HS-5 (cell line): ENCODE measurements at places on chromosomes 3 and 15.

- DNase-seq, result no peak
Measured at GRCh38 chr3:139439278-139439677, 37.0 kb downstream of the RBP2 start.

DNA sequence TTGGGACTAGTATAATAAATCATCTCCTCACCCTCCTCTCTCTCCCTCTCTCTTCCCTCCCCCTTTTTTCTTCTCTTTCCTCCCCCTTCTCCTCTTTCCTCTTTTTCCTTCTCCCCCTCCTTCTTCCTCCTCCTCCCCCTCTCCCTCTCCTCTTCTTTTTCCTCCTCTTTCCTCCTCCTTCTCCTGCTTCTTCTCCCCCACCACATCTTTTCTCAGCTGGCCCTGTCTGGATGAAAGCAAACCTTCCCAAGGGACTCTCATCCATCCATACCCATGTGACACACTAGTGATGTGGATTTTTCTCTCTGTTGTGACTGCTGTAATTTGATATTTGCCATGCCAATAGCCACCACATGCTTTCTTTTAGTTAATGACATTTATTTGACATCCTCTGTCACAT, 127.2 kb downstream of the EBLN2 start:
- no peak for DNase-seq

DNA sequence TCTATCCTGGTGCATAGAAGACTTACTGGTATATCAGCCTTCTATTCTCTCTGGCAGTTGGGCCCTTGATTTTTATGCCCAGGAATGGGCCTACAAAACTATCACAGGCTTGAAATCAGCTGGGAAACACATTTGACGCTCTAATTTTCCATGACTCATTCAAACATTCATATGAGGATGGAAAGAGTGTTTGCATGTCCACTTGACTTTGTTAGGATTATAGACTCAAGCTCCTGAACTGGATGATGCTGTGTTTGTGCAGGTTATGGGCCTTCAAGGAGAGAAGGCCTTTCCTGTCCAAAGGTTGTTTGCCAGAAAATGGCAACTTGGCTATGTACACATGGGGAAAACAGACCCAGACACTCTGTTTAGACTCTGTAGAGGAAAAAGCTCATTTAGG, 219.9 kb downstream of the GAP43 start:
- no peak for DNase-seq

DNA sequence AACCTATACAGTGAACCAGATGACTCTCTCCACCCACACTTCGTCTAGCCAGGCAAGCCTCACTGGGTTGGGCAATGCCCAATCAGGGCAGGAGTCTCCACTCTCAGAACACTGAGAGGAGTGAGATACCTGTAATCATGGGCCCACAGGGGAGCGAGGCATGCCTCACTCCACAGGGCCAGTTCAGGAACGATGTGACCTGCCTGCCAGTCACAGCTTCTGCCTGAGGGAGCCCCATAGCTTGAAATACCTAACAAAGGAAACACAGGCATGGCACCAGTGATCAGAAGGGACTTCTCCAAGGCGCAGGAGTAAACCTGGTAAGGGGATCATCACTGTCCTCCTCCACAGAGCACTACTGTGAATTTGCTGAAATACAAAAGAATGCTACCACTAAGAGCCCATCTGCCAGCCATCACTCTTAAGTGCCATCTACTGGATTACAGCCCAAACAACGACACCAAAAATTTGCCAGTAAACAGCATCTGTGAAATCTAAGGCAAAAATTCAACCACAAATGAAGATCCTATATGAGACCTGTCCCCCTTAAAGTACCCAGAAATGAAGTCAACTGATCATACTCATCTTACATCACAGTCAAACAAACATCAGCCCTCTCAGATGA, 689.9 kb upstream of the SEMA6D start:
- no peak for DNase-seq

DNA sequence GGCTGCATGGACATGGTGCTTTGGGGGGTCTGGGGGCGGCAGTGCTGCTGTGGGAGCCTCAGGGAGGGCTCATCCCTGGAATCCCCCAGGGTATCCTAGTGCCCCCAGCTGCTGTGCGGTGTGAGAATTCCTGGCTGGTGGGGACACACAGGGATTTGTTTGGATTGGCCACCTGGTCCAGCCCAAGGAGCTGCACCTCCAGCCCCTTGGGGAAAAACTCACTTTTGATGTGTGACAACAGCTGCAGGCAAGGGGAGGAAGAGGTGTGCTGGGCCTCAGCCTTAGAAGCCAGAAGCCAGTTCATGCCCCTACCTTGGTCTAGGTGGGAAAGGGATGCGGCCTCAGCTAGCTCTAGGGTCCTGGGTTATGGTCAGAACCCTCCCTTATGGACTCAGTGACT, 8.4 kb upstream of the COMMD4 start:
- no peak for DNase-seq

DNA sequence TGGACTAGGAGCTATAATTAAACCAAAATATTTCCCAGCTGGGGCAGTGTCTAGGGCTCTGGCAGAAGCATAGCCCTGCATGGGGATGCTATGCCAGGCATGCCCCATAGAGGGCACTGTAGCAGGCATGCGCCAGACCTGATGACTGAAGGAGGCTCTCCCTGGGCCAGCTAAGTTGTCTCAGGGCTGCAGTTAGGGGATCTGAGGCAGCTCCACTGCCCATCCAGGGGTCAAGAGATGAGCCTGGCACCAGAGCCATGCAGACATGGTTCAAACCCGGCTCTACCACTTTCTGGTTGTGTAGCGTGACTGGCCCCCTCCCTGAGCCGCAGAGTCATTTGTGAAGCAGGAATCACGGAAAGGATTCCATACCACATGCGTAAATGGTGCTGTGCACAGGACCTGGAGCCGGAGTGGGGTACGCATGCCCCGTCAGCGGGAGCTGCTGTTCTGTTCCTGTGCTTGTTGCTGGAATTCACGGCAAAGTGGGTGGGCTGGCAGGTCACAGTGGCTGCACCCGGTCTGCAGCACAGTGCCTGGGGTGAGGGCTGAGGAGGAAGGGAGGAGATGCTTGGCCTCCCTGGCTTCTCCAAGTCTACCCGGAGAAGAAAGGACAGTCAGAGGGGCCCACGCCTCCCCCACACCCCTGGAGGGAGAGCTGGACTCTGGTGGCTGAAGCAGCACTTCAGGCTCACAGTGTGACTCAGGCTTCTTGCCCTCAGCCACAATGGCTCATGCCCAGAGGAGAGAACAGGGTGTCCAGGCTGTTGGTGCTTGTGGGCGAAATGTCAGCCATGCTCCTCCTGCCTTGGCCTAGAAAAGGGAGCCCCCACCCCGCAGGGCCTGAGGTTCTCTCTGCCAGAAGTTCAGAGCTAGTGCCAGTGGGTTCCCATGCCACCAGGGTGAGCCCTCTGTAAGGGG, 43.1 kb downstream of the DNASE1L3 start:
- DNase-seq, result no peak

DNA sequence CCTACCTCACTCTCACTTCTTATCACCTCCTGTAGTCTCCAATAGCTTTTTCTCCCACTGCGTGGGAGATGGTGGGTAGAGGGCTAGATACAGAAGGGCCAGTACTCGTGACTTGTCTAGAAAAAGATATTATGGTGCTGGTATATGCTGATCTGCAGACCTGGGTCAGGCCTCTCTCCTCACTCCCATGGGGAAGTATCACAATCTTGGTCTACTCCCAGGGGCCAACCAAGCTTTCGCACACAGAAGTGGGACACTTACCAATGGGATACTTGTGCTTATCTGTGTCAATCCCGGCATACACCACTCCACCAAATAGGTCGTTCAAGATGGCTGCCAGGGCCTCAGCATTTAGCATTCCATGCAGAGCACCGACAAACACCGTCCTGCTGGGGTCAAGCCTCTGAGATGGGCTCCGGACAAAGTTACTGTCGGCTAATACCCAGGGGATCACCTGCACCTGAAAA, 9.0 kb upstream of the RPS17 start:
- DNase-seq, result no peak

DNA sequence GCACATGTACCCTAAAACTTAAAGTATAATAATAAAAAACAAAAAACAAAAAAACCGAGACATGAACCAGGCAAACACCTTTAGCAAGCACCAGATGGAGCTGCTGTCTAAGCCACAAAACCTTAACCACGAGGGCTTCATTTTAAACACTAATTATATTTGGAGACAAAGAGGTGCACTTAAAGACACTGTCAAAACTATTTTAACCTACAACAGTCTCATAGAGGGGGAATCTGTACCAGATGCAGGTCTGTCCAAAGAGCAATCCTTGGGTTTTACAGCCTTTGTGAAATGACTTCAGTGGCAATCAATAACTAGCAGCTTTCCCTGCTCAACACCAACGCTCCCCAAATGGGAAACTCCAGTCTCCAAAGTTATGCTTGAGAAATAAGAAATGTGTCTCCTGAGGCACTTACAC, 115.7 kb upstream of the TSPAN3 start:
- peak; percentile 2 for DNase-seq

GRCh38 chr15:85706779-85707518, 87.8 kb downstream of the KLHL25 start:
- DNase-seq, result no peak

- no peak for DNase-seq
Measured at GRCh38 chr3:29156086-29156715, 124.7 kb upstream of the RBMS3 start.

- no peak for DNase-seq
Measured at GRCh38 chr15:39741258-39741657, 41.4 kb downstream of the FSIP1 start.

- DNase-seq, result no peak
Measured at GRCh38 chr3:52865994-52866393, 31.2 kb upstream of the MUSTN1 start.

DNA sequence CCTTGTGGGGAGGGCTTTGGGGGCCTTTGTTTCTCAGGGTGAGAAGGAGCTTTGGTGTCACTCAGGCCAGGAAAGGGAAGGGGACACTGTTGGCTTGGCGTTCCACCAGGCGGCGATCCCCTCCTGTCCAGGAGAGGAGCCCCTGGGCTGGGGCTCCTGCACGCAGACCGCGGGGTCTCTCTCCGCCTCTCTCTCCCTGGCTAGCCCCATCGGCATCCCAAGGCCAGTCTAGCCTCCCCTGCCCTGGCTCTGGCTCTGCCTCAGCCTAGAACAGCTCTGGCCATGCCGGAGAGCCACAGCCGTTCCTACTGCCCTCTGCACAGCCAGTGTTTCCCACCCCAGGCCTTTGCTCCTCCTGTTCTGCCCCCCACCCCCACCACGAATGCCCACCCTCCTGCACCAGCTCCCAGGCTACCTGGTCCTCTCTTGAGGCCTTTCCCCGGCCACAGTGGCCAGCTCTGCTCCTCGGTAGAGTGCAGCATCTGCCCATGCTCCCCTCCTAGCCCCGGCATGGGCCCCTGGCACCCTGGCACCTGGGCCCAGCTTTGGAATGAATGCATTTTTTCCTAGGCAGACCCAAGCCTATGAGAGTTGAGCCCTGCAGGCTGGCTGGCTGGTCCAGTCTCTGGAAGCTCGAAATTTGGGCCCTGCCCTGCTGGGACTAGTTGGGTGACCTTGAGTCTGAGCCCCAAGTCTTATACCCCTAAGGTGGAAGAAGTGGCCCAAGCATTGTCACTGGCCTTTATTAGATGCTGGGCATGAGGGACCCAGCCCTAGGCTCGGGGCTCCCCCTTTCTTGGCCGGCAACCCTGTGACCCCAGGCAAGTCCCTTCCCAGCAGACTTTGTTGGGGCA, 2.4 kb downstream of the PLXNA1 start:
- no peak for DNase-seq

GRCh38 chr15:63523306-63523990, 19.1 kb downstream of the USP3 start:
- DNase-seq, result no peak

DNA sequence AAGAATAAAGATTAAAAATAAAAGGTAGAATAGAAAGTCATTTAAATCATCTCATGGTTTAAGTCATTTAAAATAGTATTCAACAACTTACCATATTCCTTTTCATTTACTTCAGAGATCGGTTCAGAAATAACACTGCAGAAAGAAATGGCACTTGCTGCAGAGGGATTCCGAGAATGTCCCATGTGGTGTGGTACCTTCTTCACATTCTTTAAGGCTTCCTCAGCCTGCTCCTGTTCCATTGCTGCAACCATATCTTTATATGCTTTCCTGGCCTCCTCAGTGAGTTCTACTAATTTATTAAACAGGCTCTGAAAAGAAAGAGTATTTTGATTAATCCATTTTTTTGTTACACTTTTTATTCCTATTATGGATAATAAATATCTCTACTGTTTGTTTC, 32.6 kb upstream of the SHC4 start:
- no peak for DNase-seq
